ENCODE measurements at places on chromosomes 1 and 21.

- no peak for DNase-seq
These were observed 23.0 kb upstream of the EPHA8 start for GRCh38 chr1:22540337-22540736.

DNA sequence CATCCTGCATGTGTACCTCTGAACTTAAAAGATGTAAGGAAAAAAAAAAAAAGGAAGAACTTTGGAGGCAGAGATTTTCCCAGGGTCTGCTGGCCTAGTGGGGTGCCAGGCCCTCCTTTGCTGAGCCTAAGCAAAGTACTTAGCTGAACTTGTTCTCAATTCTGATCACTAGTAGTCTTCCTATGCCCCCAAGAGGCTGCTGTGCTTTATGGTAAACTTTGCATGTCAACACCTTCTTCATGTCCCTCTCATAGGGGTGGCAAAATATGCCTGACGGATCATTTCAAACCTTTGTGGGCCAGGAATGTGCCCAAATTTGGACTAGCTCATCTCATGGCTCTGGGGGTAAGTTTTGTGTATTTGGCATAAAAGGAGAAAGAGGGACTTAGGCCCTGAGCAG is 1.4 kb upstream of the USP21 start:
- DNase-seq, result no peak

- no peak for DNase-seq
These were observed 90.1 kb upstream of the BCL10 start for GRCh38 chr1:85366391-85367170.

DNA sequence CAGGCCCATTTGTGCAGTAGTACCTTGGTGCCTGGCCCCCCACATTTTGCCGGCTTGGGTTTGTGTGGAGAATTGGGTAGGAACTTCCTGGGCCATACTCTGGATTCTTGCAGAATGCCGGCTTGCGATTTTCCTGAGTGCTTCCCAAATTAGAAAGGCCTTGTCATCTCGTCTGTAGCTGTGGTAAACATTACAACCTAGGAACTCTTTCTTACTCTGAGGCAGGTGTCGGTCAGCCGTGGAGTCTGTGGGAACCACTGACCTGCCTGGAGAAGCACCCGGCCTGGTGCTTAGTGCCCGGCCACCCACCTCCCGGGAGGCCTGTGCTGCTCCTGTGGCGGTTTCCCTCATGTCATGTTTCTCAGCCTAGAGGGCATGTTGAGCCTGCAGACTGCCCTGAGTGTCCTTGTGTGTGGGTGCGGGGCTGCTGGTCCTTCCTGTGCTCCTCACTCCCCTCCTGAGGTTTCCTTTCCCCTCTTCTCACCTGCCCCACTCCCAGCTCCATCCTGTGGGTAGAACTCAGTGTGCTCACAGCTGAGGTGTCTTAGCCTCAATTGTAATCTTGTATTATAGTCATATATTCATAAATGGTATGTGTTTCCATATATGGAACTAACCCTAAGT is 64.7 kb downstream of the S100B start:
- DNase-seq, result no peak

GRCh38 chr1:17213148-17213781 is 8.3 kb downstream of the PADI1 start:
- no peak for DNase-seq

DNA sequence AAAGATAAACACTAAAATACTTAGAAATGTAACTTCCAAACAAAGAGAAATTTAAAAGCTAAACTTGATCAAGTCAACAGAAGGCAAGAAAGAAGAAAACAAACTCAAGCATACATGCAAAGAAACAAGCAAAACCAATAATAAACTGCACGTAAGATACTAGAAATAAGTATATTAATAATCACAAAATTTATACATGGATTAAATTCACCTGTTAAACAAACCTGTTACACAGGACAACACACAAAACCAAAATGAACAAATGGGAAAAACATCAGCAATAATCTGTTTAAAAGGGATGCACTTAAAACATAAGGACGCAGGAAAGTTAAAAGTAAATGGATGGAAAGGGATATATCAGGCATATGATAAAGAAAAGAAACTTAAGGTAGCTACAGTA is 165.8 kb downstream of the CDC42BPA start:
- no peak for DNase-seq
